GM23248 (cell line): ENCODE measurements at places on chromosomes 5 and 9. TPM values are rescaled to one million over a fixed set of nuclear protein-coding genes. Genes with fewer than 3 reads are reported as not detected.
A peak's percentile ranks its signal among the peaks of the same experiment; 100 is the strongest.

Gene ACTBL2
- polyA plus RNA-seq = 0.24 and 0.34 TPM in 2 replicates

DNA sequence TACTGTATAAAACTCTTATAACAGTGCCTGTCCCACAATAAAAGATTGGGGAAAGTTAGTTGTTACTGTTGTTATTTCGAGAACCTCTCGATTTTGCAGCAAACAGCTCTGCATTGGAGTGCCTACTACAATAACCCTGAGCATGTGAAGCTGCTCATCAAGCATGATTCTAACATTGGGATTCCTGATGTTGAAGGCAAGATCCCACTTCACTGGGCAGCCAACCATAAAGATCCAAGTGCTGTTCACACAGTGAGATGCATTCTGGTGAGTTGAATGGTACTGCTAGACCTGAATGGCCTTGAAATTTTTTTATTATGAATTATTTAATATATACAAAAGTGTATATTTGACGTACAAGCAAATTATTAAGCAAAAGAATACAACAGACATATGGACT, 123.2 kb downstream of the TEX10 start:
- H3K27ac ChIP-seq = no peak overlapping the region
- H3K4me3 ChIP-seq = no peak overlapping the region
- H3K36me3 ChIP-seq = peaks cover 11% of the 10 kb centered on the region; the same call in 1 of the 2 replicates
- no peaks in the 10 kb centered on the region for H3K4me1 ChIP-seq

DNA sequence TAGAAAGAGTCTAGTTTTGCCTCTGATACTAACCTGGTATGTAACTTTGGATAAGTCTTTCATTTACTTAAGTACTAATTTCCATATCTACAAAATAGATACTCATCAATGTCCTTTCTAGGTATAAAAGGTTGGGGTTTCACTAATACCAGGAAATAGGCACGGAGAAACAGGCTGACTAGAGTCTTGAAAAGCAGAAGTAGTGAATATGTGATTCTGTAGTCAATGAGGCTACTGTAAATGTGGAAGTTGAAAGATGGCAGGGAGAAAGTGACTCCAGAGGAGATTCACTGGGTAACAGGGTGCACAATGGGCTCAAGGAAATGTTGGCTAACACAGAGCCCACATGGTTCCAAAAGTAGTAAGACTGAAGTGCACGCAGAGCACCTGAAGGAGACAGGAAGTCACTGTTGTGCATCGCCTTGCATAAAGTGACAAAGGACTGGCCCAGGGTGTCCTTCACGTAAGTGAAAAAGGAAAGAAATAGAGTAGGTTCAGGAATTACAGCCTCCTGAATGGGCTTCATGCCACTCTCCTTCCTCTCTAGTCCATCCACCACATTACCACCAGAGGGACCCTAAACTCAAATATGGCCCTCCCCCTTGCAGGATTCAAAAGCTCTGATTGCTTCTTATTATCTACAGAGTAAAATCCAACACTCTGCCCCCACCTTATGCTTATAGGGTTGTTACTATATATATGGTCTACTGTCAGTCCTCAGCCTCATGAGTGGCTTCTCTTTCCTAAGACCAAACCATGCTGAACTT, 288.0 kb upstream of the SMARCA2 start:
- no peak overlapping the region for H3K27ac ChIP-seq
- no peaks in the 10 kb centered on the region for H3K27me3 ChIP-seq
- DNase-seq = peak; percentile 20
- H3K4me1 ChIP-seq = no peaks in the 10 kb centered on the region

GRCh38 chr5:91423871-91424270, 40.8 kb upstream of the ARRDC3 start:
- H3K4me1 ChIP-seq = no peaks in the 10 kb centered on the region
- no peak for DNase-seq
- no peak overlapping the region for H3K4me3 ChIP-seq
- no peak overlapping the region for H3K27ac ChIP-seq

Gene COMMD10
- 38.3 and 38.9 TPM in 2 replicates for polyA plus RNA-seq

Gene CTSV
- polyA plus RNA-seq = 0.16 TPM in 1 of 2 replicates, not detected in the other

DNA sequence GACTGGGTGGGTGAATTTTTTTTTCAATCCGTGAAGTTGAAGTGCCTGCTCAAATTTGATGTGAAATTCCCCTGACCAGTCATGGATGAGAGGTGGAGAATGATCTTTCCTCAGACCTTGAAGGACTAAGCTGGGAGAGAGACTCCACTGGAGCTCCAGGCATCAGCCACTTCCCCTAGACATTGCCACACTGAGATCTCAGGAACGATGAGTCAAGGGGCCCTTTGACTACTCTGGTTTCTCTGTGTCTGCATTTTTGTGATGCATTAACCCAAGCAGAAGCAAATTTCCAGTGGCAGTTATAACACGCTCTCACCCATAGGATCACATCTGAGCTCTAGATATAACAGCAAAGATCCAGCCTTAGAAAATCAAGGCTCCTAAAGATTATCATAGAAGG, 171.2 kb upstream of the KIF2A start:
- H3K36me3 ChIP-seq = no peaks in the 10 kb centered on the region
- H3K27ac ChIP-seq = no peak overlapping the region
- DNase-seq = peak; percentile 53
- H3K4me1 ChIP-seq = no peaks in the 10 kb centered on the region

Gene IL9
- not detected in 2 replicates for polyA plus RNA-seq

- peaks cover 17% of the 10 kb centered on the region for H3K4me1 ChIP-seq
- no peaks in the 10 kb centered on the region for H3K27me3 ChIP-seq
- no peak overlapping the region for H3K4me3 ChIP-seq
- H3K27ac ChIP-seq = no peak overlapping the region
Observed at GRCh38 chr5:158648631-158649030, 451.1 kb downstream of the EBF1 start.

- H3K36me3 ChIP-seq = no peaks in the 10 kb centered on the region
- H3K27ac ChIP-seq = no peak overlapping the region
- H3K4me1 ChIP-seq = peaks cover 9% of the 10 kb centered on the region
- H3K4me3 ChIP-seq = no peak overlapping the region
Observed at GRCh38 chr5:116135344-116135743, 50.5 kb downstream of the COMMD10 start.

DNA sequence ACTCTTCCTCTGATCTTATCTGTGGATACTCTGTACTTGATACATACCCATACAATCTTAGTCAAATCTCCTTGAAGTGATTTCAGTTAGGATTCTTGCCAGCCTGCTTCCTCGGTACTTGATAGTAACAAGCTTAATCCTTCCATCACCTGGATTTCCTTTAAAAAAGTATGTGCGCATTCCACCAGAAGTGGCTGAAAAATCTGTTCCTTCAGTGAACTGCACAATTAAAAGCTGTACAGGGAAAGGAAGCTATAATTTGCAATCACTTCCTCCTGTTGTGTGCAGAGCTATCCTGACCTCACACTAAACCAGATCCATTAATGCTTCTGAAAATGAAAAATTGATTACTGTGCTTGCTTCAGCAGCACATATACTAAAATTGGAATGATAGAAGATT, 47.3 kb downstream of the PWWP2A start:
- H3K4me1 ChIP-seq = no peaks in the 10 kb centered on the region
- H3K27me3 ChIP-seq = no peaks in the 10 kb centered on the region
- H3K27ac ChIP-seq = no peak overlapping the region
- H3K4me3 ChIP-seq = no peak overlapping the region
- 0 out of 2 replicates have a peak, but pooled peaks cover 6% of the 10 kb centered on the region for H3K36me3 ChIP-seq

Gene CYLC2
- not detected in 2 replicates for polyA plus RNA-seq

- H3K4me1 ChIP-seq = no peaks in the 10 kb centered on the region
- DNase-seq = no peak
- H3K27me3 ChIP-seq = peaks cover 18% of the 10 kb centered on the region; the same call in 1 of the 2 replicates
- H3K36me3 ChIP-seq = no peaks in the 10 kb centered on the region
- no peak overlapping the region for H3K27ac ChIP-seq
Observed at GRCh38 chr9:126756876-126757415, 47.9 kb upstream of the ZBTB43 start.

DNA sequence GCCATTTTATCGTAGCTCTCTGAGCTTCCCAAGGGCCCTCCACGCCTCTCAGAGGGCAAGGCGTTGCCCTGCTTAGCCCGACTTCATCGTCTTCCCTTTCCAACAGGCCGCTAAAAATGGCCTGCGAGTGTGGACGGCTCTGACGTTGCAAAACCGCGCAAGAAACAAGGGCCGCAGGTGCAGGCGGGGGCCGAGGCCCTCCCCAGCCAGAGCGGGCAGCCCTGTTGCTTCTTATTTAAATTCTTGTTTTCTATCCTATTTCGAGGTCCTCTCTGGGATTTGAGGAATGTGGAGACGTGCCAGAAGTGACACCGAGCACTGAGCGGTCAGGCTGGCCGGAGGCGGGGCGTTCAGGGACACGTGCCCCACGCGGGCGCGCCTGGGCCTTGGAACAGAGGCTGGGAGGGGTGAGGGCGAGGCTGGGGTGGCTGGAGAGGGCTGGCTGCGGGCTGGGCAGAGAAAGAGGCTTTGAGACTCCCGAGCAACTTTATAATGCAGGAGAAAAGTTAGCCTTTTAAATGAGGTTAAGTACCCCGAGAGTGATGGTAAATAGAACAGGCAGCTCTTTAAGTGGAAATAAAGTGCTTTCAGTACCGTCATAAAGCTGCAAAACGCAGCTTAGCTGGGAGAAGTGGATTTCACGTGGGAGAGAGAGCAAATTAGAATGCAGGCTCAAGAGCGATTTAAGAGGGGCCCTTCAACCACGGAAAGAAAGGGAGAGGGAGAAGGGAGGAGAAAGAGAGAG, 243.6 kb downstream of the AUH start:
- DNase-seq = peak; percentile 62
- H3K27me3 ChIP-seq = no peaks in the 10 kb centered on the region
- H3K4me3 ChIP-seq = peak overlapping the region; percentile 35
- no peak overlapping the region for H3K27ac ChIP-seq
- H3K4me1 ChIP-seq = peaks cover 27% of the 10 kb centered on the region

DNA sequence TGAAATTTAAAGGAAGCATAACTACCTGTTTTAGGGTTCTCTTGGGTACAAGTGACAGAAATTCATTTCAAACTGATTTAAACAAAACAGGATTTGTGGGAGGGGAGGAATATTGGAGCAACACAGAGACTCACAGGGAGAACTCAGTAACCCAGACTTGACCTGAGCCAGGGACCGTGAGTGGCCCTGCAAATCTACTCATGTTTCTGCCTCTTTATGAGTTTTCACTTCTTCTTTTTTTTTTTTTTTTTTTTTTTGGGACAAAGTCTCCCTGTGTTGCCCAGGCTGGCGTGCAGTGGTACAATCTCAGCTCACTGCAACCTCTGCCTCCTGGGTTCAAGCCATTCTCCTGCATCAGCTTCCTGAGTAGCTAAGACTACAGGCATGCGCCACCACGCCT, 405.6 kb upstream of the ZNF608 start:
- H3K27ac ChIP-seq = no peak overlapping the region
- DNase-seq = no peak
- no peaks in the 10 kb centered on the region for H3K4me1 ChIP-seq
- no peaks in the 10 kb centered on the region; the same call in 1 of the 2 replicates for H3K27me3 ChIP-seq
- H3K4me3 ChIP-seq = no peak overlapping the region
- H3K36me3 ChIP-seq = no peaks in the 10 kb centered on the region

Gene INSL6
- polyA plus RNA-seq = not detected in 2 replicates

Gene GNAQ
- polyA plus RNA-seq = 11.1 and 11.5 TPM in 2 replicates

Gene CFAP90
- polyA plus RNA-seq = 0.10 and 0.19 TPM in 2 replicates

DNA sequence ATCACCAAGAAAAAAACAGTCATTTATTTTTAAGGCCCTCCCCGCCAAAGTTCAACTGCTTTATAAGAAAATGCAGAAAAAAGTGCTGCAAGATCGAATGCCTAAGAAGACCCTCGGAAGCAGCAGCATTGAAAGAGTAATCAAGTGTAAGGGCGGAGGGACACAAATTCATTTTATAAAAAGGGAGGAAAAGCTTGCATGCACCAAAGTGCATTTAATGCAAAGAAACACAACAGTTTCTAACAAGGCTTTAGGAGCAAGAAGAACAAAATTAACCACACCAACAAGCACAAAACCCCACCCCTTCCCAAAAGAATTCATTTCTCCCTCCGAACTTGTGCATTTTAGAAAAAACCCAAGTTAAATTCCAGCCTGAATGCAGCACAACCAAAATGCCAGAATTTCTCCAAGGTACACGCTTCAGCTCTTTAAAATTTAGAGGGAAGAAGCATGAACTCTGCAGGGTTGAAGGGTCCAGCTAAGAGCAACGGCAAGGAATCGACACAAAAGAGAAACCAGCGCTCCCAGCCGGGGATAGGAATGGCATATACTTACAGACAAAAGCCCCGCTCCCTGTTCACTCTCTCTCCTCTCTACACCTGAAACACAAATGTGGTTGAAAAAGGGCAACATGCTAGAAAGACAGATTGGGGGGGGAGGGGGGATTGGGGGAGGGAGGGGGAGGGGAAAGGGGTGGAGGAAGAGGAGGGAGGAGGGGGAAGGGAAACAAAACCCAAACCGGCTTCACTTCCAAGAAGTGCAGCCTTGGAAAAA, at the start of gene NREP:
TSS of gene NREP (minus strand) at position 614 of the 774 bp plus-strand sequence. CDS start 1,422 bp downstream, outside the sequence.
- H3K4me3 ChIP-seq = peak within 1 kb of the TSS; percentile 98
- no peaks in the 10 kb centered on the region for H3K27me3 ChIP-seq
- DNase-seq = no peak
- H3K27ac ChIP-seq = peak within 1 kb of the TSS; percentile 93
- H3K36me3 ChIP-seq = peaks cover 39% of the 10 kb centered on the region

DNA sequence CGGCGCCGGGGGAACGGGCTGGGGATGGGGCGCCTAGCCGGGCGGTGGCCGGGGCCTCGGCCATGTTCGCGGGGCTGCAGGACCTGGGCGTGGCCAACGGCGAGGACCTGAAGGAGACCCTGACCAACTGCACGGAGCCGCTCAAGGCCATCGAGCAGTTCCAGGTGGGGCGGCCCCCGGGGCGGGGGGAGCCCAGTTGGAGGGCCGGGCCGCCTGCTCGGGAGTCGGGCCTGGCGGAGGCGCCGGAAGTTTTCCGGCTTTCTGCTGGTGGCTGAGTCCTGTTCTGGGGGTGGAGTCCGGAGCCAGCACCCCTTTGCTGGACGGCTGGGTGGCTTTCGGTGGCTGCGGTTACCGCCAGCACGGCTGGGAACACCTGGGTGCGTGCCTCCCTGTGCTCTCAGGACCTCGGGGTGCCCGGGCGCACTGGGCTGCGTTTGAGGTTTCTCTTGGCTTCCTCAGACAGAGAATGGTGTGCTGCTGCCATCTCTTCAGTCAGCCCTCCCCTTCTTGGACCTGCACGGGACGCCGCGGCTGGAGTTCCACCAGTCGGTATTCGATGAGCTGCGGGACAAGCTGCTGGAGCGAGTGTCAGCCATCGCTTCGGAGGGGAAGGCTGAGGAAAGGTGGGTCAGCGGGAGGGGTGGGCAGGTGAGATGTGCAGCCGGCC, 454 bp downstream of the NELFB start:
- H3K27me3 ChIP-seq = no peaks in the 10 kb centered on the region
- peak overlapping the region; percentile 92 for H3K4me3 ChIP-seq
- 0 out of 2 replicates have a peak overlapping the region, but pooled peaks have one; percentile 28 for H3K27ac ChIP-seq
- 0 out of 2 replicates have a peak, but pooled peaks cover 3% of the 10 kb centered on the region for H3K4me1 ChIP-seq
